Stimulated activated CD4-positive, alpha-beta T cell treated with anti-CD3 and anti-CD28 coated beads, Interleukin-2, amount 100 ng/mL, for 4 hours (primary cell): ENCODE measurements at places on chromosomes 7 and 10.

GRCh38 chr10:77548157-77548556 lies 89.5 kb downstream of the KCNMA1 start:
- no peak for DNase-seq

- no peak for DNase-seq
Observed at GRCh38 chr10:11695779-11696178, 46.4 kb upstream of the ECHDC3 start.

DNA sequence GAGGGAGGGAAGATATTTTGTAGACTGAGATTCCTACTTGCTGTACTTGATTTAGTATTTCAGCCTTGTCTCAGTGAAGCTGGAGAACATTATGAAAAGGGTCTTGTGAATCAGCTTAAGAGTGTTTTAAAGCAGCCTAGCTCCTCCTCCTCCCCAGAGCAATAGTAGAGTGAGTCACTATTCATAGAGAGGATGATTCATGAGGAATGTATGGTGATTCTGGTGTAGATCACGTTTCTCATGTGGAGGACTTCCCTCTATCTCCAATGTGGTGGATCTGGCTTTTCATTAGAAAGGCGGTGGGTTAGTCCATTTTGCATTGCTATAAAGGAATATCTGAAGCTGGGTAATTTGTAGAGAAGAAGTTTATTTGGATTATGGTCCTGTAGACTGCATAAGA lies 340.1 kb upstream of the CHRM2 start:
- no peak for DNase-seq

GRCh38 chr10:30577048-30577447 lies 52.5 kb downstream of the LYZL2 start:
- no peak for DNase-seq

DNA sequence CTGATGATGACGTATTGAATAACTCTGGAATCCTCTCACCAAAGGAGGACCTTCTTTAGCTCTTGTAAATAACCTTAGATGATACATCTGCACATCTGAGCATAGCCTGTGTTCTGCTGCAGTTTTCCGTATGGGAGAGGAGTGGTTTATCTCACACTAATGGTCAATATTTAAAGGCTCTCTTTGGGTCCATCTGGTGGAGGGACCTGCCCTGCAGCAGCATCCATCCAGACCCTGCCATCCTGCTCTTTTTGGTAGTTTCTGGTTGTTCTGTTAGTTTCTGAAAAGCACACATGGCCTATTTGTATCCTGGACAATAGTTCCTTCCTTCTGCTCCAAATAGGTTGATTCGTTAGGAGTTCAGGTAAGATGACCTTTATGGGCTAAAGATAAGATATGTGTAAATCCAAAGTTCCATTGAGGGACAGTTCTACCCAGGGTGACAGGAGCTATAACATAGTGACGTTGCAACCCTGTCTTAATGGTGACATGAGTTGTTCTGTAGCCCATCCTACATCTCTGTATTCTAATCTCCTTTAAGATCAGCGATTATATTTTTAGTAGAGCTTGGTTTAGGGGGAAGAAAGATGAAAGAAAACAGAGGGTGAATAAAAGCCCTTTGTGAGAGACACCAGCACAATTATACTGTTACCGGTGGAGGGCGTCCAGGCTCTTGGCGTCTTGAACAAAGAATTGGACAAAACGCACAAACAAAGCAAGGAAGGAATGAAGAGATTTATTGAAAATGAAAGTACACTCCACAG lies 60.0 kb upstream of the KLF14 start:
- no peak for DNase-seq
